MV-4-11 (cell line): ENCODE measurements at places on chromosomes 13 and 19.

GRCh38 chr19:1239796-1240737 lies 1.5 kb upstream of the ATP5F1D start:
- peak; percentile 84 for DNase-seq

GRCh38 chr13:79866436-79866835 lies 385.5 kb downstream of the NDFIP2 start:
- DNase-seq: no peak

- DNase-seq: no peak
These were observed 347.8 kb downstream of the ZNF536 start for GRCh38 chr19:30719999-30720345.

- DNase-seq: no peak
These were observed 7.5 kb downstream of the RINL start for GRCh38 chr19:38870612-38871011.

GRCh38 chr19:8245869-8246835 lies 37.0 kb downstream of the CERS4 start:
- DNase-seq: no peak

GRCh38 chr13:102901056-102901455 lies 55.2 kb downstream of the ERCC5 start:
- DNase-seq: no peak

DNA sequence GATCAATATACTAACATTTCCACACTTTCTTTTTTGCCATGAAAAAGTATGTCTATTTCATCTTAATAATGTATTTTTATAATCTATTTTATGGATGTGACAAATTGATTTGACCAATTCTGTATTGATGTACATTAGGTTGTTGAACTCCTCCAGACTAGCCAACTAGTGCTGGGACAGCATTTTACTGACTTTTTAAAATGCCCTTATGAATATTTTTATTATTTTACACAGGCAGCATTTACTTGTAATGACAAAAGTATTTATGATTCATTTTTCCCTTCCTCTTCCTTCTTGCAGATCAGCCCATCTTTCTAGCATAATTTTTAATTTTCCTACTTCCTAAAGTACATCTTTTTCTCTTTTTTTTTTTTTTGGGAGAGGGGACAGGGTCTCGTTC lies 918 bp upstream of the FUZ start:
- no peak for DNase-seq

DNA sequence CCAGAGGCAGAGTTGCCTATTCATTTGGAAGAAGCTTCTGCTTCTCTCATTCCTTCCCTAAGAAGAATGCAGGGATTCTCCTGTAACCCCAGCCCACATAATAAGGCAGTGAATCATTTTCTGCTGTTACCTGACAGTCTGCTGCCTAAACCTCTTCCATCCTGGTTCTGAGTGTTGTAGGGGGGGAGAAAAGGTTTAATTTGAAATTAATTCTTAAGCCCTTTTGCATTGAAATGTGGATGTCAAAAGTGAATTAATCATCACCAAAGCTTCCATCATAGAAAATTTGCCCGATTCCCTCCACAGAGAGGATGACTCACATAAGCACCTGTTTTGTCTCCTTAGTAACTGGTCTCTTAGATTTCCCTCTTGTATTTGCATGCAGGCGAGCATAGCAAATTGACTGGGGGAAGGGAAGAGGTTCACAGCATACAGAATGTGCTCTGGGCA lies 146.7 kb upstream of the FNDC3A start:
- no peak for DNase-seq

- no peak for DNase-seq
These were observed 29.6 kb downstream of the ADPRHL1 start for GRCh38 chr13:113423520-113424163.

GRCh38 chr13:77776704-77777103 lies 79.2 kb downstream of the SLAIN1 start:
- DNase-seq: no peak

- no peak for DNase-seq
These were observed 1.9 kb upstream of the SDHAF1 start for GRCh38 chr19:35992907-35993765.

- DNase-seq: no peak
These were observed 13.5 kb upstream of the INSR start for GRCh38 chr19:7307590-7308218.

- no peak for DNase-seq
These were observed 21.3 kb downstream of the ARHGEF1 start for GRCh38 chr19:41904118-41904870.

DNA sequence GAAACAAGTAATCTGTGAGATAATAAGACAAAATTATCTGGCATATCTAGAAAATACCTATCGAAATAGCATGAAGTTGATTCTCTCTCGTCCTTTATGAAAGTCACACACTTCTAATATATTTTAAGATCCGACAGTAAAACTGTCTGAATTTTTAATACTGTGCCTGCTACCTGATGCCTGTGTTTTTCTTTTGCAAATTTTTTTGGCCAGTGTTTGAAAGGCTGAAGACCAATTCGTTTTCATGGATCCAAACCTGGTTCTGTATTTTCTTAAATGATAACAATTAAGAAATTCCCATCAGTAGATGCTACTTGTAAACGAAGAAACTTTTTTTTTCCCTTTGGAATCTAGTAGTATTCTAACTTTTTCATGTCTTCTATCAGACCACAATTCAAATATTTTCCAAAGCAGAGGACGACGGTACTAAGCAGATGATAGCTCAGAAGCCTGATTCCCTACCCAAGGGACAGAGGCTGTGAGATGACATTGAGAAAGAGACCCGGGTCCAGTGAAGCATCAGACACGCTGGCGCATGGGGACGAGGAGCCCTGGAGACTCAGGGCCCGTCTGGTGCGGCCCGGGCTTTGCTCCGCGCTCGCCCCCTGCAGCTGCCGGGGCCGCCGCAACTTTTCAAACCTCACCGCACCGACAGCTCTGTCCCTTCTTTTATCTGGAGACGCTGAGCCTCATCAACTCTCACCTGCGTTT lies 49.5 kb upstream of the PABPC3 start:
- no peak for DNase-seq

DNA sequence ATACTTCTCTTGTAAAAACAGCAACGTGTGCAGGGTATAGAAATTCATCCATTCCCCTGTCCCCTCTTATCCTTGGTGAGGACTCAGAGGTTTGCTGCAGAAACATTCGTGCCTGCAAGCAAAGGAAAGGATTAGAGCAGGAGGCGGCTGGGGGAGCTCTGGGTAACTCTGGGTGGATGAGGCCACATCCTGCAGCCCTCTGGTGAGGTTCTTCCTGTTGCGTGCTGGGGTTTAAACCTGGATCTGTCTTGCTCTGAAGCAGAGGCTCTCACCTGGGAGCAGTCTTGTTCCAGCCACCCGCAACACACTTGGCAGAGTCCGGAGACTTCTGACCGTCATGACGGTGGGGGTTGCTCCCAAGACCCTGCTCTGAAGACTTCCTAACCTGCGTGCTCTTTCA lies 69.2 kb downstream of the ATP11A start:
- no peak for DNase-seq

- peak; percentile 49 for DNase-seq
These were observed 864.9 kb upstream of the PCDH20 start for GRCh38 chr13:62280590-62280989.

- no peak for DNase-seq
These were observed 95.0 kb downstream of the CYSLTR2 start for GRCh38 chr13:48748681-48749080.

GRCh38 chr19:14412324-14412995 lies 6.7 kb downstream of the DDX39A start:
- DNase-seq: no peak

- DNase-seq: peak; percentile 68
These were observed 5.9 kb upstream of the GDF15 start for GRCh38 chr19:18379803-18380747.

GRCh38 chr19:49883094-49883493 lies 5.6 kb downstream of the TBC1D17 start:
- DNase-seq: no peak

DNA sequence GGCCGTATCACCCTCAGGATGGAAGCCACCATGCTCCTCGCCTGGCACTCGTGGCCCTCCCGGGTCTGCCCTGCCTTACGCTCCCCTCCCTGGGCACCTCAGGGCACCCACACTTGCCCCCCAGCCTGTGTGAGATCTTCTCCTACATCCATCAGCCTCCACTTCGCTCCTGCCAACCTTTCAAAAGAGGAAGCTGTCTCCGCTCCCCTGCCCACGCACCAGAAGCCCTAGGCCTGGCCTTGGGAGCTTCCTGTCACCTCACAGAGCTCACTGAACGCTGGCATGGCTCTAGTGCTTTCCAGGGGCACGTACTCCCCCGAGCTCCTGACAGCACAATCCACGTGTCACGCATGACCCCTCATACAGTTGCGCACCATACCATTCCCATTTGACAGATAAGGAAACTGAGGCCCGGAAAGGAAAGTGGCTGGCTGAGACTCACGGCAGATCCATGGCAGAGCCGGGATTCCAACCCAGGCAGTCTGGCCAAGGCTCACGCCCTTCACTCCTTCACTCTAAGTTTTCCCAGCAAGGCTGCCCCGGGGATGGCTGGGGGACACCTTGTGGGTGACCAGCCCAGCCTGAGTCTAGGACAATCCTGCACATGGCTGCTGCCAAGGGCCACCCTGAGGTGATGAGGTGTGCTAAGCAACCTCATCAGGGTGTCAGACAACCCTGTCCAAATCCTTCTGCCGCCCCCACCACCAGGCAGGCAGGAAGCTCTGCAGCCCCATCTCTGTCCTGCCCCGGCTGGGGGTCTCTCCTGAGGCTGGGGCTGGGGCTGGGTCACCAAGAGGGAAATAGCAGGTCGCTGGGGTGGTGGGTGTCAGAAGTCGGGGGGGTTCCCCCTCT lies 19.3 kb downstream of the PPP1R12C start:
- peak; percentile 74 for DNase-seq

GRCh38 chr13:50608370-50608769 lies 235.1 kb downstream of the DLEU7 start:
- no peak for DNase-seq

DNA sequence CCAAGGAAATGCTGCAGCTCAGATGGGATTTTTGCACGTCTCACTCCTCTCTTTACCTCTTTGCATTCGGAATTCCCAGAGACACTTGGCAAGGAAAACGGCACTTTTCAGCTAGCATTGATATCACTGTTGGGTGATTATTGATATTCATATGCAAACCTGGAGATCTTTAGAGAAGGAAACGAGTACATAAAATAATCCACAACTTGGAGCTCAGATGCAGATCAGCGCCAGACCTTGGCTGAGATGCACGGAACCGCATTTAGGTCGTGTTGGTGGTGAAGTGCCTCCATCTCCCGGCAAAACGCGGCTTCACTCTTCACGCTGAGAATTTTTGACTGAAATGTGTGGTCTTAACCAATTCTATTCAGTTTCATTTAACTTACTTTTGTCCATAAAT lies 77.2 kb upstream of the ARHGEF7 start:
- DNase-seq: no peak

DNA sequence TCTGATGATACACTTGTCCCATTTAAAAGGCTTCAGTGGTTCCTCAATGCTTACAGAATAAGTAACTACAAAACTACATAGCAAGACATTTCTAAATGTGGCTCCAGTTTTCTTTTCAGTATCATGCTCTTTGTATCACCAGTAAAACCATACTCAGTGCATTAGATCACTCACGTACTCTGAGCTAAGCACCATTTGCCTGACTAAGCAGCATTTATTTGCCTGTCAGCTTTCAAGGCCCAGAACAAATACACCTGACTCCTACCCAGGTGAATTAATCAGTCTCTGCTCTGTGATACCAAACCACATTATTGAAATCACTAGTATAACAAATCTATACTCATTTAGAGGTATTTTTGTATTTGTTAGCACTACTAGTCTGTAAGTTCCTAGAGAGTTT lies 47.4 kb upstream of the PCDH20 start:
- no peak for DNase-seq

- DNase-seq: no peak
These were observed 258.5 kb downstream of the COG6 start for GRCh38 chr13:39913928-39914327.

DNA sequence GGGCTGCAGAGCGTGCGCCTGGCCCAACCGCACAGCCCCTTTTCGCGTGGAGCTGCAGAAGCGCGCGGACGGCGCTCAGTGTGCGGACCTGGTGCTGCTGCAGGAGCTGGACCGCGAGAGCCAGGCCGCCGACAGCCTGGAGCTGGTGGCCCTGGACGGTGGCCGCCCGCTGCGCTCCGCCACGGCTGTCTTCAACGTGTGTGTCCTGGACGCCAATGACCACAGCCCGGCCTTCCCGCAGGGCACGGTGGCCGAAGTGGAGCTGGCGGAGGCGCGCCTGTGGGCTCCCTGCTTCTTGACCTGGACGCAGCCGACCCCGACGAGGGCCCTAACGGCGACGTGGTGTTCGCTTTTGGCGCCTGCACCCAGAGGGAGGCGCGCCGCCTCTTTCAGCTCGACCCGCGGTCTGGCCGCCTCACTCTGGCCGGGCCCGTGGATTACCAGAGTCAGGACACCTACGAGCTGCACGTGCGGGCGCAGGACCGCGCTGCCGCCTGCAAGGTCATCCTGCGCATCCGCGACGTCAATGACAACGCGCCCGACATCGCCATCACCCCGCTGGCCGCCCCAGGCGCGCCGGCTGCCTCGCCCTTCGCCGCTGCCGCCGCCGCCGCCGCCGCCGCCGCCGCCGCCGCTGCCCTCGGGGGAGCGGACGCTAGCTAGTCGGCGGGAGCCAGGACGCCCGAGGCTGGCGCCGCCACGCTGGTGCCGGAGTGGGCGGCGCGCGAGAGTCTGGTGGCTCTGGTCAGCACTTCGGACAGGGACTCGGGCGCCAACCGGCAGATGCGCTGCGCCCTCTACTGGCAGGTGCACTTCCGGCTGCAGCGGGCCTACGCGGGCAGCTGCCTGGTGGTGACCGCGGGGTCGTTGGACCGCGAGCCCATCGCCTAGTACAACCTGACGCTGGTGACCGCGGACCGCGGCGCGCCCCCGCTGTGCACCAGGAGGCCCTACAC lies 172.2 kb downstream of the OLFM4 start:
- DNase-seq: no peak

- no peak for DNase-seq
These were observed 520 bp downstream of the ZNF600 start for GRCh38 chr19:52786078-52786463.

DNA sequence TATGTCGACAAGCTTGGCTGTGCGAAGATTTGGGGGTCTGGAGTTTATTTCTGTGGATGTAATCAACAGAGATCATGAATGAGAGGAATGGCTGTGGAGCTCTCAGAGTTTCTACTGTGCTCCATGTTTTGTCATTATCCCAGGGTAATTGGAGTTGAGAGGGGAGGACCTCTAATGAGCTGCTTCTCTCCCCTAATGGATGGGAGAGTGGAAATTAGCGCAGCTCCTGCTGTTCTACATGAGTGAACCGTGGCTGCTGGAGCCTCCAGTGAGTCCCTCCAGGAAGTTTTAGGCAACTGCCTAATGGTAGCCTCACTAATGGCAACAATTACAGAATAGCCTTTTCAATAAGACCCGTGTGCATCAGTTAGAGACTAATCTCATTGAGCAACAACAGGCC lies 31.3 kb upstream of the FGF9 start:
- DNase-seq: no peak
